Mesothelial cell of epicardium (in vitro differentiated cells): ENCODE measurements at places on chromosomes 4 and X.
A peak's percentile ranks its signal among the peaks of the same experiment; 100 is the strongest.

DNA sequence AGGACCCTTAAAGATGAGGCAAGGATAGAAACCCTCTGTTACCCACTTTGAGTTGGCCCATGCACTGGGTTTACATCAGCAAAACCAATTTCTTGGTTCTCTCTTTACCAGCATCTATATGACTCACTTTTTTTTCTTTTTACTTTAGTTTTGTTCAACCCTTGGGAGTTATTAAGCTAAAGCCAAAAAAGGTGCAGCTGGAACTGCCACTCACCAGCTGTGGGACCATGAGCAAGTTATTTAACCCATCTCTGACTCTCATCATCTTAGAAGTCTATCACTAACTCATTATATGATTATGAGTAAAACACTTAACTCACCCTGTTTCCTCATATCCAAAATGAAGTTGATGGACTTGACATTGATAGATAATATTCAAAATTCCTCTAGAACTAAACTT, 53.4 kb downstream of the GABRB1 start:
- DNase-seq: no peak

DNA sequence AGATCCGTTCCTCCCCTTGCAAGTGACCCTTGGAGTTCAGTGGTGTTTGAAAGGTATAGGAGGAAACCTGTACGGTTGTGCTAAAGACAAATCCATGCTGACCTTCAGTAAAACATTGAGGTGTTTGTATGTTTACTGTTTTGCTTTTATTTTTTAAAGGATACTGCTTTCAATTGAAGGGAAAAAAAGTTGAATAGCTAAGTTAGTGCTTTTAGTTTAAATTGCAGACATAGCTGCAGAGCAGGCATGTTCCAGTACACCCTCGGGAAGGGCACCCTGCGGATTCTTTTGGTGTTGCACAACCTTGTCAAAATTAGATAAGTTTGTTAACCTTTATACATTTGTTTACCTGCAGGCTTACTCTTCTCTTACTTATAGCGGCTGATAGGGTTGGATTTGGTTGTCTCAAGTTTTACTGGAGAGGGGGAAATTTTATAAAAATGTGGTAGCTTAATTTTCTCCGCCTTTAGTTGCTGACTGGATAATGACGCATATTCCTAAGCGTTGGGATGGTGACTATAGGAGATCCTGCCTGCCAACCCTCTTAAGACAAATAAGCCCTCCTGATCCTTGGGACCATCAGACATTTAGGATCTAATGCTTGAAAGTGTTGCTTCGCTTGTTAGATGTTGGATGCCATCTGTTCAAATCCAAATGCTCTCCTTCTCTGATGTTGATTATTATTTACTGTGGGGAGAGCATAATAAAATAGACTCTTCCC, 2.0 kb downstream of the RAPGEF2 start:
- DNase-seq: no peak

DNA sequence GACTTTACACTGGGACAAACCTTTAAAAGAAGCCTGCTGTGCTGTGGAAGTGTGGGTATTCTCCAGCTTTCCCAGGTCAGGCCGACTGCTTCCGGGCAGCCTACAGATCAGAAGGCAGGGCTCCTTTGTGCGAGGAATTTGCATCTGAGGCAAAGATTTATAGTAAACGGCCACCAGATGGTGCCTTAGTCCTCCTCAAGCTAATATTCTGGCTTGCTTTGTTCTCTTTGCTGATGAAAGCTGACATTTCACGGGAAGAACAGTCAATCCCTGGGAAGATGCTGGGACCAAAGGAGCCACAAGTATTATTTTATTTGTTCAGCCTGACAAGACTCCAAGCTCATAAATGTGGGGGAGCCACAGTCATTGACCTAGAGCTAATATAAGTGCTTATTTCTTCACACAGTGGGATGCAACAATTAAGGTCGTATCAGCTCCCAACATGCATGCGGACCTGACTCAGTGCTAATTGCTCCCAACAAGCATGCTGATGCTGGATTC, 120.7 kb upstream of the TRIM2 start:
- no peak for DNase-seq

- no peak for DNase-seq
Measured at GRCh38 chr4:39786838-39787237, 88.9 kb downstream of the UBE2K start.

- DNase-seq: no peak
Measured at GRCh38 chr4:127809173-127809800, 27.2 kb downstream of the HSPA4L start.

- no peak for DNase-seq
Measured at GRCh38 chrX:13102636-13103035, 58.2 kb upstream of the FAM9C start.

DNA sequence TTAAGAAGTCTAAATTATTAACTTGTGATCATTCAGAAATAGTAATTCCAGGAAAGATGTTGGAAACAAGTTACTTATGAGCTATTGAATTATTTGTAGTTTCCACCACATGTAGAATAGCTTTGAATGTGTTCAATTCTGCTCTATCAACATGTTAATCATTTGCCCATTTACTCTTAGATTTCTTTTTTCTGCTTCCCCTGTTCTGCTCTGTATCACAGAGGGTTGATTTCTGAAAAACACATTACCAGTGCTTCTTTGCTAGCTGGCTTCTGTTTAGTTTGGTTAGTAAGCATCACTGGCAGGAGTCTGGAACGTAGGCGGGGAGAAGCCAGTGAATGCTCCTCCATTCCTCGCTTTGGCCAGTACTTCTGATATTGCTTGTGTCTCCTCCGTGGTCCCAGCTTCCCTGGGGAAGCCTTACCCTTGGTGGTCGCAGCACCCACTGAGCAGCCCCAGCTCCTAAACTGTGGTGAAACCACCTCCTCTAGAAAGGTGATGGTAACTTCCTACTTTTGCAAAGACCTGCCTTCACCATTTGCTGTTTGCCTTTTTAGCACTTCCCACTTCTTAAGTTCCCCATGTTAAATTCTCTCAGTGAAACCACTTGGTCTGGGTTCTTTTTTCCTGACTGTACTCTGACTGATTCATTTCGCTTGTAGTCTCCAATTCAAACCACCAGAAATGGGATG, 40.3 kb upstream of the GALNT7 start:
- no peak for DNase-seq

GRCh38 chr4:146105464-146105863, 70.1 kb upstream of the LSM6 start:
- no peak for DNase-seq

DNA sequence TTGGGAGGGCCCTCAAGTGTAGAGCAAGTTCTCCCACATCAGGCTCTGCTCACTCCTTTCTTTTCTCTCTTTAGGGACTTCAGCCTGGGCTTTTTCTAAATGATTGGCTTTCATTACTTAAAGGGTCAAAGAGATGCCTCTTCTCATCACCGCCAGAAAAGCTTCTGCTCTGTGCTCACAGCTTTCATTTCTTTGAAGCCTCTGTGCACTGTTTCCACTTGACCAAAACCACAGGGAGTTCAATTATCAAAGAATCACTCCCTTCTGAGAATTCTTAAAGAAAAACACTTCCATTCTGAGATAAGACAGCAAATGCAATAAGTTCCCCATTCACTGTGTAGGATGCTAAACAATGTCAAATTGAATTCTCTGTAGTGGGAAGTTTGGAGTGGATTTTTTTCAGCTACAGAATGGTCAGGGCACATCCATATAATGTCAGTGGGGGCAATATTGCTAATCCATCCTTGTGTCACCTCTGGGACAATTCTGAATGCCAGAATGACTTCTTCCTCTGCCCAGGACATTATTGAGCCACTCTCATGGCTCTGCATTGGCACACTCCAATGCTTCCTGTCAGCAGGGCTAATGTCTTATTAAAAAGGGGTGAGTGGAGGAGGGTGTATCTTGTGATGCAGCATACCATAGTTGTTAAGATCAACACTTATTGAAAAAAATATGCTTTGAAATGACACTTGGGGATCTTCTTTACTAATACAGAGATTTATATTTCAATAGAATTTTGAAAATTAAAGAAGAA, 217.6 kb downstream of the SNCA start:
- no peak for DNase-seq

DNA sequence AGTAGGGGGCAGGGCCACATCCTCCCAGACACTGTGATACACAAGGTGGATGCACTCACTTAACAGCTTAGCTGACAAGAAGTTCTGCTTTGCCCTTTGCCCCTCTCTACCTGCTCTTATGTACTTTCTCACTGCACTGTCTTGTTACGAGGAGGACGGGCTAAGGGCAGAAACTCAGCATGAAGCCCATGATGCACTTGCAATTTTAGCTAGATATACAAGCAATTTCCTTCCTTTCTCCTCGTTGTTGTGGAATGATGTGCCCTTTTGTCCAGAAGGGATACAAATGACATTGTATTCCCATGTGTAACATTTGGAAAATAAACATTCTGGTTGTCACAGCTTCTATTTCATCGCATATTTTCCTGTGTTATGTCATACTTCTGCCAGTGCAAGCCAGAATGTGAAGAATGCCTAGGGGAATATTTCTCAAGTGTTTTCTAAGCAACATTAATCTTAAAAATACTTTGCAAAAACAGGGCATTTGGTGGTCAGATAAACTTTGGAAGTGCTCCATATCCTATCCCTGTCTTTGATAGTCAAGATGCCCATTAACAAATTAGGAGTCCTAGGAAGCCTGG, 47.2 kb downstream of the MAOA start:
- no peak for DNase-seq

DNA sequence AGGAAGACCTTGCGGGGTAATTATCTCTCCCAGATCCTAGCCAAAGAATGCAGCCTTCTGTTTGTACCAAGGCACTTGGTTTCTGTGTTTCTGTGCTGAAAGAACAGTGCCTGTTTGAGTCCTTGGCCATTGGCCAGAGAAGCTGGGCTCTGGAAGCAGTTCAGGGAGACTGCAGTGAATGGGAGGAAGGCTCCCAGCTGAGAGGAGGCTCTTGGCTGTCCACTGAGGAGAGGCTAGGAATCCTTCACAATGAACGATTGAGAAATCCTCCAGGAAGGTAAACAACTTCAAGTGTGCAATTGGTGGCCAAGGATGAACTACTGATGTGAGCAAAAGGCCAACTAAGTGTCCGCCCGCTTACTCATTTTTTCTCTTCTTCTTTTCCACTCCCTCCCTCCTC, 61.3 kb downstream of the HS3ST1 start:
- DNase-seq: peak; percentile 49

DNA sequence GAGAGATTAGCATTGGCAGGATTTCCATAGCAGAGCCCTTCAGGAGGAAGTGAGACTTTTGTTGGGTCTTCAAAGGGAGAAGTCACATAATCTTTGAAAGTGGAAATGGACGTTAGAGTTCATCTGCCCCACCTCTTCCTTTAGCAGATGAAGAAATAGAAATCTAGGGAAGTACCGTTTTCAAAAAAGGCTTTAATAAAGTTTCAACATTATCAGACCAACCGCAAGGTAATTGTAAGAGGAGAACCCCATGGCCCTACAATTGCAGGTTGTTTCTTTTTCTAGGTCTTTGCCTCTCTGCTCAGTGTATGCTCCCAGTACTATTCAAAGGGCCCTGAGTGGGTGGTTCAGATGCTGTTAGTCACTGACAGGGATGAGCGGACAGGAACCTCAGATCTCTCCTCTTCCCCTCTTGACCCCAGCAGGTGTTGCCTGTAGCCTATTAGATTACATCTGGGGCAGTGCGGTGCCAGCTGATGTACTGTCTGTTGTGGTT, 48.6 kb upstream of the AP1S2 start:
- DNase-seq: no peak

DNA sequence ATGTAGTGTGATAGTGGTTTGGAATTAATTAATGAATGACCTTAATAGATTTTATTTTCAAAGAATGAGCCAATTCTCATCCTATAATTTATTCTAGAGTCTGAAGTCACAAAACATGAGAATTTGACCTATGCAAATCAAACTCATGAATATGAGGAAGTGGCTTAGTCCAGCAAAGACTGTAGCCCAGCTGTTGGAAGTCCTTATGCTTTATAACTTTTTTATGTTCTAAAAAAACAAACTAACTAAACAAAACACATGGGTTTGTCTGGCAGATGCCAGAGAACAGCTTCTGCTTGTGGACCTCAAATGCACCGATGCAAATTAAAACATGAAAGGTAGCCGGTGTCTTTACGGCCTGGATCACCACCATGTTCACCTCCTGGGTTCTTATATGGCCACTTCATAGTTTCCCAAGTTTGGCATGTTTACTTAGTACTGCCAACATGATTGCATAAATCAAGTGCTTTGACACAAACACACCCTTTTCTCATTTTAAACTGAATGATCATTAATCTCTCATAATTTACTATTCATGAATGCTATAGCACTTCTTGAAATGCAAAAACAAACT, 277.4 kb downstream of the PAPSS1 start:
- DNase-seq: no peak

- no peak for DNase-seq
Measured at GRCh38 chr4:114302472-114302871, 296.1 kb upstream of the UGT8 start.

- DNase-seq: no peak
Measured at GRCh38 chrX:129779747-129780146, at the start of gene SASH3. Gene SASH3 (plus strand): TSS chrX:129779949. CDS start chrX:129780098, 149 bp downstream.

DNA sequence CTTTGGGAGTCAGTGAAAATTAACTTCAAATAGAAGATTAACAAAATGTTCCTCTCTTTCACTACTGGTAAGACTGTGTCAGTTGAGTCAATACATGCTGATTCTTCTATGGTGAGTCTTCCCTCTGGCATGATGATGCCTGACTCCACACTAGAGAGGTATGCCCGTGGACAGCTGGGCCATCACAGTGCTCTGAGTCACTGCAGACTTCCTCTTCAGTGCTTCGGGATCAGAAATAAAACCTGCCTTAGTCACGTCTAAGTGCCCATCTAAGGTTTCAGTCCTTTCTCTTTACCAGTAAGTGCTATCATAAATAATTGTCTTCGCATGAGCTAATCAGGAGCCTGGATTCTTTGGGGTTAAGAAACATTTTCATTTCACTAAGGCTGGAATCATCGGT, 1.6 kb upstream of the ASB5 start:
- DNase-seq: no peak

DNA sequence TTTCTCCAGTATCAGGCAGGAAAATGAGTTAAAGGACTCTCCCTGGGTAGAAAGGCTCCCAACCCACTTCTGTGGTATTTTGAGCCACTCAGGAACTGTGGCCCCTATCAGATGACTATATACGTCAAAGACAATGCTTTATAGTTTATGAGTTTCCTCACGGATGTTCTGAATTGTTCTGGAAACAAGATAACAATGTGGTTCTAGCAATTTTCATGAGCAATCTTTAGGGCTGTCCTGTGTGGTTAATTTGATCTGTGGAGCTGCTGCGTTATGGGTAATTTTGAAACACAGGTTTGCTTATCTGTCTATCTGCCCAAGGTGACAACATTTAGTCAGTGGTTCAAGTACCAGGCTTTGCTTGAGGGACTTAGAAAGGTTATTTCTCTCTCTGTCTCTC, 46.7 kb upstream of the IL2 start:
- no peak for DNase-seq

- no peak for DNase-seq
Measured at GRCh38 chr4:46388857-46389256, 1.1 kb downstream of the GABRA2 start.

GRCh38 chrX:46398126-46398525, 147.1 kb downstream of the ZNF674 start:
- no peak for DNase-seq
